Renal pelvis (tissue), 12 donors: ENCODE measurements at places on chromosomes 12 and 14. TPM values are rescaled to one million over a fixed set of nuclear protein-coding genes. Genes with fewer than 3 reads are reported as not detected.

DNA sequence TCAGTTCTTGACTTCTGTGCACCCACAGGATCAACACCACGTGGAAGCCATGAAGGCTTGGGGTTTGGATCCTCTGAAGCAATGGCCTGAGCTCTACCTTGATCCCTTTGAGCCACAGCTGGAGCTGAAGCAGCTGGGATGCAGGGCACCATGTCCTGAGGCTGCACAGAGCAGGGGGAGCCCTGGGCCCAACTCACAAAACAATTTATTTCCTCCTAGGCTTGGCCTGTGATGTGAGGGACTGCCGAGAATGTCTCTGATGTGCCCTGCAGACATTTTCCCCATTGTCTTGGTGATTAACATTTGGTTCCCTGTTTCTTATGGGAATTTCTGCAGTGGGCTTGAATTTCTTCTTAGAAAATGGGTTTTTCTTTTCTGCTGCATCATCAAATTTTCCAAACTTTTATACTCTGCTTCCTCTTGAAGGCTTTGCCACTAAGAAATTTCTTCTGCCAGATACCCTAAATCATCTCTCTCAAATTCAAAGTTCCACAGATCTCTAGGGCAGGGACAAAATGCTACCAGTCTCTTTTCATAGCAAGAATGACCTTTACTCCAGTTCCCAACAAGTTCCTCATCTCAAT is 288.2 kb downstream of the CCDC59 start:
- DNase-seq: no peak

The ITGB7 gene
- polyA plus RNA-seq: 1.7 TPM

The CLEC14A gene
- 18.3 TPM for polyA plus RNA-seq

GRCh38 chr14:100828031-100828769 is 2.3 kb downstream of the MEG3 start:
- DNase-seq: no peak

GRCh38 chr12:104454997-104455396 is 1.8 kb upstream of the CHST11 start:
- DNase-seq: no peak

DNA sequence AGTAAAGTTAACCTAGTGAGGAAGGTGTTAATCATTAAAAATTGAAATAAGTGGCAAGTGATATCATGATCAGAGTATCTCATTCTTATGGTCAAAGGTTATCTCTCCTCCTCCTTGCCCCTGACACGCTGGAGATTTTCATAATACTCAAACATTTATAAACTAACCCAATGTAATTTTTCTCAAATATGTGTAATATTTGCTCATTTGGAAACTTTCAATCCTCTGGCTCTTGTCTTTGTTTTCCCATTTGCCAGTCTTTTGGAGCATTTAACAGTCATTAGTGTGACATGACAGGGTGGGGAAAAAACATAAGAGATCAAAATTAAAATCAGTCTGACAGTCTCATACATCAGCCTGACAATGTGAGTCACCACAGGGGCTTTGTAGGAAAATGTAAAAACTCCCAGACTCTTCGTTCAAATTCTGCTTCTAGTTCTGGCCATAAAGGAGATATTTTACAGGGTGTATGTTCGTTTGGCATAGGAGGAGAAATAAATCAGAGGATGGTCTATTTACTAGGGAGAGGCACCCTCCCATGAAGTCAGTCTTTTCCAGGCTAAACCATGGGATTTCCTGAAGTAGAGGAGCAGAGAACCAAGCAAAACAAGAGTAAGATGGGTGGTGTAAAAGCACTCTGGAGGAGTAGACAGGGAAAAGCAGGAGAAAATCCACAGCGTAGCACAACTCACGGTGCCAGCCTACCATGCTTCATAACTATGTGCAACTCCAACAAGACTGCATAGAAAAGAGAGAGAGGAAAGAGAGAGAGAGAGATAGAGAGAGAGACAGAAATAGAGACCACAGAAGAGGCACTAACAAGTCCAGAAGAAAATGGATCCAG is 369.2 kb upstream of the PDE3A start:
- no peak for DNase-seq

DNA sequence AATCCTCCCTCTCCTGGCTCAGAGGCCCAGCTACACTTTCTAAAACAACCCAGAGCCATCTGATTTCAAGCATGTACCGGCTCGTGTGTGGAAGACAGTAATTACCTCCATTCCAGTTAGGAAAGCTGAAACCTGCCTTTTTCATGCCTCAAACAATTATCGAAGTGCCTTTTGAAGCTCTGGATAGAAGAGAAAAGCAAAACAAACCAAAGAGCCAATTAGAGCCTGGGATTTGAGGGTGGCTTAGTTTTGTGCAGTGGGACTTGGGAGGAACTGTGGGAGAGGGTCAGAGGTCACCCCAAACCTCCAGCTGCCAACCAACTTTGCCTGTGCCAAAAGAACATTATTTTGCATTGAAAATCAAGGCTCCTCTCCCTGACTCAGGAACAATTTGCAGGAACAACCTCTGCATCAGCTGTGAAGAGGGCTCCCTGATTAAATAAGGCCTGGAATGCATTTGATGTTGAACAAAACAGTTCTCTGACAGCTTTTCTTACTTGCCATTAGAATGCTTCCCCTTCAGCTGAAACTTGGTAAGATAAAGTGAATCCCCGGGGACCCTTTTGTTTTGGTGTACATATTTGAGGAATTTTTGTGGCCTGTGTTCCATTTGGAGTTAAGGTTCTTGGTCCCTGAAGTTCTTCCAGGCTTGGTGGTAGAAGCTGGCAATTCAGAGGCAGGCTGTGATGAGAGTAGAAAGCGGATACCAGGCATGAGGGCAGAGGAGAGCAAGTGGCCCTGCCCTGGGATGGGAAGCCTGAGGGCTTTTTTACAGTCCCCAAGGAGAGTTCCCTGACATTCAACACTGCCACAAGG is 270.1 kb downstream of the ZFP36L1 start:
- DNase-seq: no peak

The AVPR1A gene
- 5.3 TPM for polyA plus RNA-seq

GRCh38 chr14:104967386-104968152 is 10.6 kb downstream of the AHNAK2 start:
- DNase-seq: no peak

DNA sequence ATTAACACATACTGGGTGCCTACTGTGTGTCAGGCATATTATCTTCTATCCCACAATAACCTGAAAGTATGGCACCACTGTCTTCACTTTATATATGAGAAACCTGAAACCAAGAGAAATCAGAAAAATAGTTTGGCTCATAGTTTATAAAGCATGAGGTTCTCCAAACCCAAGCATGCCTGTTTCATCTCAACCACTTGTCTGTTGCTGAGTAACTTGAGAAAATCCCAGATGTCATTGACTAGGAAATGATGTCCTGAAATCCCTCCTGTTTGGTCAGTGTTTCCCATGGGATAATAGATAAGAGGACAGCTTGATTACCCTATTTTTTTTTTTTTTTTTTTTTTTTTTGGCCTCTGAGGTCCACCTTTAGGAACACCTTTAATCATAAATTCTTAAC is 2.6 kb upstream of the IFNG-AS1 start:
- no peak for DNase-seq

GRCh38 chr14:70780396-70781075 is 28.8 kb downstream of the MAP3K9 start:
- DNase-seq: no peak
